ENCODE measurements at places on chromosomes 1 and 21.

DNA sequence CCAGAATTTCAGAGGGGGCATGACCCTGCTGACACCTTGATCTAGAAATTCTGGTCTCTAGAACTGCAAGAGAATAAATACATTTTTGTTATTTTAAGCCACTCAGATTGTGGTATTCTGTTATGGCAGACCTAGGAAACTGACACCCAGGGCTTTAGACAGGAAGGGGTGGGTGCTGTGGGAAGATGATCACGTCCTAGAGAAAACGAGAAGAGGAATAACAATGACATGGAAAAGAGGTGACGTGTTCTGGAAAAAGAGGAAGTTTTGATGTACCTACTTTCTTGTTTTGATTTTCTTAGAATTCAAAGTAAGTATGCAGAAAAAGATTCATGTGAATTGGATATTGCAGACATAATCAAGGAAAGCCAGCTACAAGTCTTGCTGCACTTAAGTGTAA lies 232.9 kb upstream of the RUNX1 start:
- DNase-seq, result no peak

DNA sequence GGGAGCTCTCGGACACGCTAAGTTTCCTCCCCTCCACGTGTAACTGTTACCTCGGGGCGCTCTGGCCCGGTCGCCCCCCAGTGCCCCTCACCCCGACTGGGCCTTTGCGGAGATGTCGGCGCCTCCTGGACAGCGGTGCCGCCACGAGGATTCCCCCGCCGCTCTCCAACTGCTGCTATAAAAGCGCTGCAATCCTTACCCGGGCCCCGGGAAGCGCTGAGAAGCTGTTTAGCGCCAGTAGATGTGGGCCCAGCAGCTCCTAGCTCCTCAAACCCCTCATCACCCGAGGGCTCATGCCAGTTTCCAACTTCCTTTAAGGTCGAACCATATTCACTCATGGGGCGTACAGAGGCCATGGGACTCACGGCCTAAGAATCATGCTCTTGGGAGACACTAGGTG lies 361 bp upstream of the LMX1A start:
- no peak for DNase-seq

- DNase-seq, result no peak
Observed at GRCh38 chr1:101311146-101311920, 74.5 kb downstream of the S1PR1 start.

GRCh38 chr1:199489594-199489993 lies 537.9 kb upstream of the NR5A2 start:
- no peak for DNase-seq

DNA sequence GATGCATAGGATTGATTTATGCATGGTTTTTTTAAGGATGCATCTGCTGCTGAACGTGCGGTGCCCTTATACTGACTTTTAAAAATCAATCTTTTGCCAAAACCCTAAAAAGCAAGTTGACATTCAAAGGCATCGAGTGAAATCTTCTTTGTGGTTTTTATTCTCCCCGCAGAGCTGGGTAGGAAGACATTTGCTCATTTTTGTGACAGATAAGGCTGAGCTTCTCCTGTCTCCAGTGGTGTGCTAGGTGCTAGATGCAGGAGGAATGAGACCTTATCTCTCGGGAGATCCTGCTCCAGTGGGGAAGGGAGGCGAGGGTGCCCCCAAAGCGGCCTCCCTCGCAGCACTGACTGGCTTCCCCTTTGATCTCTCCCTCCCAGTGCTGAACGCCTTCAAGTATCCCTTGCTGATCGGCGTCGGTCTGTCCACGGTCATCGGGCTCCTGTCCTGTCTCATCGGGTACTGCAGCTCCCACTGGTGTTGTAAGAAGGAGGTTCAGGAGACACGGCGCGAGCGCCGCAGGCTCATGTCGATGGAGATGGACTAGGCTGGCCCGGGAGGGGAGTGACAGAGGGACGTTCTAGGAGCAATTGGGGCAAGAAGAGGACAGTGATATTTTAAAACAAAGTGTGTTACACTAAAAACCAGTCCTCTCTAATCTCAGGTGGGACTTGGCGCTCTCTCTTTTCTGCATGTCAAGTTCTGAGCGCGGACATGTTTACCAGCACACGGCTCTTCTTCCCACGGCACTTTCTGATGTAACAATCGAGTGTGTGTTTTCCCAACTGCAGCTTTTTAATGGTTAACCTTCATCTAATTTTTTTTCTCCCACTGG lies 14.9 kb upstream of the CD101 start:
- no peak for DNase-seq

DNA sequence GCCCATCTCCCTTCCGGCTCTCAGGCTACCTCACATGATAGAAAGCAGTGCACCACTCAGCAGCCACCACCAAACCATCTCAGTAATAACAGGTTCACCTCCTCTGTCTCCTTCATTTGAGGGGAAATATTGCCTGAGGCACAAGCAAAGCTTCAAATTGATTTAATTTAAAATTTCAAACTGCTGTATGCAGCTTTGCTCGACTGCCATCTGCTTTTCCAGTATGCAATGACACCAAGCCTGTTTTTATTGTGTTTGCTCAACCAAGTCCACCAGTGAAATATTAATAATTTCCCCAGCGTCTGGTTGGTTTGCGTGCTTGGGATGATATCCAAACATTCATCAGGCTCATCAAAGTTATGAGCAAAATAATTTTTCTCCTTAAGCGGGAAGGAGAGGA lies 552.4 kb upstream of the DAB1 start:
- DNase-seq, result no peak

GRCh38 chr1:239337799-239338430 lies 48.5 kb upstream of the CHRM3 start:
- no peak for DNase-seq

- no peak for DNase-seq
Observed at GRCh38 chr21:46188226-46189212, 4.3 kb upstream of the SPATC1L start.

- no peak for DNase-seq
Observed at GRCh38 chr1:198650506-198650905, 11.7 kb downstream of the PTPRC start.

DNA sequence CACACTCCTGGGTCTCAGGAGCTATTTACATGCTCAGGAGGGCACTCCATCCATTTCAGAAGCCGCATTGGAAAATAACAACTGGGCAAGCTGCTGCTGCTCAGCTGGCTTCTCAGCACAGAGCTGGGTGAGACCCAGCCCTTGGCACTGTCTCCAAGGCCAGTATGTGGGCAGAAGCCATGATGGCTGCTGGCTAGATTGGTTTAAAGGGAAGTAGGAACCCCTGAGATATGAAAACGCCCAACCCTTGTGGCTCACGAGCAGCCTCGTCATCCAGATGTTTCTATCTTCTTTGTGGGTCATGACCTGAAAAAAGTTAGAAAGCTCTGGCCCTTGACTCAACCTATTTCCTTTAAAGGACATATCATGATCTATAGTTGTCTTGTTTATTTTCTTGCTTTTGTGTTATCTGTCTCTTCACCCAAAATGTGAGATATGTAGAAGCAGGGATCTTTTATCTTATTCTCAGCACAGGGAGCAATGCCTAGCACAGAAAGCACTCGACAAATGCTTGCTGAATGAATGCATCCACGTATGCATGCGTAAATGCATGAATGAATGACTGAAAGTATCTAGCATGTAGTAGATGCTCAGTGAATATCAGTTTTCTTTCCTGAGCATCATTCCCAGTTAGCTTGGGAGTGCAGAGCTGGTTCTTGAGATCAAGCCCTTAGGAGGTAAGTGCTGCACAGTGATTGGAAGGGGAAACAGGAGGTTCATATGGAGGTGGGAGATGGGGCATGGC lies 11.6 kb downstream of the MYBPH start:
- DNase-seq, result no peak

DNA sequence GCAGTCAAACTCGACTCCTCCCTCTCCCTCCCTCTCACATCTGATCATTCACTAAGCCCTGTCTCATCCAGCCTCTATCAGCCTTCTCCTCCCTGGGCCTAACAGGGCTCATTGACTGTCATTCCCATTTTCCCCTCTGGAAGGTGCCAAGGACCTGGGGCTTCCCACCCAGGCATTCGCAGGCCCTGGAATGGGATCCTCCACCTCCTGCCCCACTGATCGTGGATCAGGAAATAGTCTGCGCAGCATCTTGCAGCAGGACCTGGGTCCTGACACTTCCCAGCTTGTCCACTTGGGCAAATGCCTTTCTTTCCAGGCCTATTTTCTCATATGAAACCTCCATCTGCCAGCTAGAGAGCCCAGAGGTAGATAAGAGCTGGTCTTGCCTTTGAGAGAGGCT lies 71.2 kb upstream of the ZC3H12A start:
- no peak for DNase-seq

DNA sequence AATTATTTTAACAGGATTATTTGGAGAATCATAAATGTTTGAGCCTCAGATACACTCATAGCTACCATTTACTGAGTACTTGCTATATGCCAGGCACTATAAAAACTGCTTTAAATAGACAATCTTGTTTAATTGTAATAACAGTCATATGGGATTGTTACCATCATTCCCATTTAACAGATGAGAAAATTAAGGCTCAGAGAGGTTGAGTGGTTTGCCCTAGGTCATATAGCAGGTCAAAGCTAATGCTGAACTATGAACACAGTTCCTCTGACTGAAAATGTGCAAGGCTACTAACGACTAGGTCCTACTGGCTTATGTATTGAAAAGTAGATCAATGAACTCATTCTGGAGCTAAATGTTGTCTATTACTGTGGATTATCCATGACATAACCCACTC lies 63.4 kb downstream of the DDR2 start:
- no peak for DNase-seq

DNA sequence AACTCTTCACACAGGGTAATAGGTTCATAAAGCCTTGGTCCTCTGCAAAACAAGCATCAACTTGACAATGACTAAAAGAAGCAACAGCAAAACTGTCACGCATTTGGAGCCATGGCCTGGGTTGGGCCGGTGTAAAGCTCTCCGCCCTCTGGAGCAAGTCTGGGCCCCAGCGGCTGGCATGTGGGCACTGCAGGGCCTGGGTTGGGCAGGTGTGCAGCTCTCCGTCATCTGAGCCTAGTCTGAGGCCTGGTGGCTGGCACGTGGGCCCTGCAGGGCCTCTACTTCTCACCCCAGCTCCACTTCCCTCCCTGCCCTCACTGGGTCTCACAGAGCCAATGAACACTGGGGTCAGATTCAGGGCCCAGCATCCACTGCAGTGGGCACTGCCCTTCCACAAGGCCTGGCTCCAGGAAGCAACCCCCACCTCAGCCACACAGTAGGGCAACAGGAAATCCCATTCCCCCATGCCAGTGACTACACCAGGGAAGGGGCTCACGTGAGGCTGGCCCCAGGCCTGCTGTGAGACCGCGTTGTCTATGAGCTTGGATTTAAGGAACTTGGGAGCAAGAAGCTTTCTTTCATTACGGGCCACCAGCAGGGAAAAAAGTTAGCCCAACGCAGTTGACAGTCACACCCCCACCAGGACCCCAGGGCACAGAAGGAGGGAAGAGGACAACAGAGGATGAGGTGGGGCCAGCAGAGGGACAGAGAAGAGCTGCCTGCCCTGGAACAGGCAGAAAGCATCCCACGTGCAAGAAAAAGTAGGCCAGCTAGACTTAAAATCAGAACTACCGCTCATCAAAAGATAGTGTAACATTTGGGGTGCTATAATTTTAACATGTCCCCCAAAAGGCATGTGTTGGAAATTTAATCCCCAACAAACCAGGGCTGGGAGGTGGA lies 52.7 kb downstream of the NPHP4 start:
- DNase-seq, result no peak

DNA sequence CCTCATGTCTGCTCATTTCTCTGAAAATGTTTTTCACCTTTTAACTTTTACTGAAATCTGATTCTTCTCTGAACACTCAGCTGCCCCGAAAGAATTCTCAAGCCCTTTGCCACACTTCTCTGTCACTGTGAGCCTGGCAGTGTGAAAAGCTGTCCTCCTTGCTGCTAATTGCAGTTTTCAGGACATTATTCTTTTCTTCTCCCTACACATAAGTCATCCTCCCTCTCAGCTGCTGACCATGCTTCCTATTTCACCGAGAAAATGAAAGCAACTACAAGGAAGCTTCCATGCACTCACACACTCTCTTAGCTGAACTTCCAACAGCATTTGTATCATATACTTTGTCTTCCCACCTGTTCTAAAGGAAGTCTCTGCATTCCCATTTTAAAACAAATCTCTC lies 15.8 kb downstream of the OLFM3 start:
- DNase-seq, result no peak

- DNase-seq, result no peak
Observed at GRCh38 chr1:45820788-45821187, 17.4 kb downstream of the MAST2 start.

DNA sequence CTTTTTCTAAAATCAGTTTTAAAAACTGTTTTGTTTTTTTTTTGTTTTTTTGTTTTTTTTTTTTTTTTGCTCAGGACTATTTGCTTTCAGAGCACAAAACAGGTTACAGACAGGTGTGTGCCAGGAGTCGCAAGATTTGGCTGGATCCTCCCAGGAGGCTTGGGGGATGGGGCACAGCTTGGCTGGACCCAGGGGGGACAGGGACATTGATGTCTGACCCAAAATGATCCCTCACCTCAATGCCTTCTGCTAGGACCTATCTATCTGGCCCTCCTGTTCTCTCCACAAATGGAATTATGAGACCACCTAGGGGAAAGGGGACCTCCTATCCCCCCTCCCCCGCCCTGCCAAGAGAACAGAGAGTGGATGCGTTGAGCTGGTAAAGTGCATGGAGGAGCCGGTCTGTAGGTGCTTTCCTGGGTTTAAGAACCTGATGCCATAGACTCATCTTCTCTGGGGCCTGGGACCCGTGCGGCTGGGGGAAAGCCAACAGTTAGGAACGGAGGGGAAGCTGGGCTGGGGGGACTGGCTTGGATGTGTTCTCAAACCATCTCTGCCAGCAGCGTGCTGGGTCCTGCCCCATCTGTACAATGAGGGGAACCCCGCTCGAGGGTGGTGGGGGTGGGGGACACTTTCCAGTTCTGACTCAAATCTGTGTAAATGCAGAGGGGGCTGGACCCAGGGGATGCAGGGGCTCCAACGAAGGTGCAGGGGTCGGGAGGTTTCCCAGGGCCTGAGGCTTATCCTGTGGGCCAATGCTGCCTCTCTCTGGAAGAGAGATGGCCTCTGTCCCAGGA lies 28.9 kb downstream of the RUNX3 start:
- DNase-seq, result no peak

DNA sequence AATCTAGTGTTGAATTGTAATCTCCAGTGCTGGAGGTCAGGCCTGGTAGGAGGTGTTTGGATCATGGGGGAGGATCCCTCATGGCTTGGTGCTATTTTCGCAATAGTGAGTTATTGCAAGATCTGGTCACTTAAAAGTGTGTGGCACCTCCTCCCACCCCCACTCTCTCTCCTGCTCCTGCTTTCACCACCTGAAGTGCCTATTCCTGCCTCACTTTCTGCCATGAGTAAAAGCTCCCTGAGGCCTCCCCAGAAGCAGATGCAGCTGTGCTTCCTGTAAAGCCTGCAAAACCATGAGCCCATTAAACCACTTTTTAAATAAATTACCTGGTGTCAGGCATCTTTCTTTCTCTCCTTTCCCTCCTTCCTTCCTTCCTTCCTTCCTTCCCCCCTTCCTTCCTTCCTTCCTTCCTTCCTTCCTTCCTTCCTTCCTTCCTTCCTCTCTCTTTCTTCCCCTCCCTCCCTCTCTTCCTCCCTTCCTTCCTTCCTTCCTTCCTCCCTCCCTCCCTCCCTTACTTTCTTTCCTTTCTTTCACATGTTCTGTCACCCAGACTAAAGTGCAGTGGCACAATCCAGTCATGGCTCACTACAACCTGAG lies 172.4 kb downstream of the C1orf21 start:
- DNase-seq, result no peak

GRCh38 chr1:232792949-232793348 lies 12.3 kb upstream of the MAP10 start:
- DNase-seq, result no peak
